ENCODE measurements at places on chromosomes 5 and 9.

DNA sequence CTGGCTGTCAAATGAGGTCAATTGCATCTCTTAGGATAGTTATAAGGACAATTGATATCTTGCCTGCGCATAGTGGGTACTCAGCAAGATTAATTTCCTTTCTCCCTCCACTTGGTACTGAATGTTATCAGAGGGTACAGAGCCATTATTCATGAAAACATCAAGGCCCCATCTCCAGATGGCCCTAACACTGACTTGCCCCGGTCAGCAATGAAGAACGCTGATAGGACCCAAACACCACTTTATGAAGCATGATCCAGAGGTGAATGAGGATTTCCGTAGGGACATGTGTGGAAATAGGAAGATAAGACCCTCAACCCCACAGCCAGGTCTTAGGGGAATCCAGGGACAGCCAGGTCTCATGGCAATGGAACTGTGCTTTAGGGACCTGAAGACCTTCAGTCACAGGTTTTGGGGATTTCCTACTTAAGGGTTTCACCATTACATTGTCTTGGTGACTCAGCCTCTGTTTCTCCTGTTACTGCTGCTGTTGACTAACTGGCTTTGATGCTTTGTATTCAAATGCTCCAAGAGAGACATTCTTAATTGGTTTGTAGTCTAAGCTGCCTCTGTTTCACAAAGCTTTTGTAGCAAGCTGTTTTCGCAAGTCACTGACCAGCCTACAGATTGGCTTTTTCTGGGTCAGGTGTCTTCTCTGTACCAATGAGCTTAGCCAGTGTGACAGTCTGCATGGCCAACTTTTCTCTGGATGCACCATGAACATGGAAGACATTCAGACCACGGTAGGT lies 35.3 kb upstream of the IQGAP2 start:
- no peak for DNase-seq

DNA sequence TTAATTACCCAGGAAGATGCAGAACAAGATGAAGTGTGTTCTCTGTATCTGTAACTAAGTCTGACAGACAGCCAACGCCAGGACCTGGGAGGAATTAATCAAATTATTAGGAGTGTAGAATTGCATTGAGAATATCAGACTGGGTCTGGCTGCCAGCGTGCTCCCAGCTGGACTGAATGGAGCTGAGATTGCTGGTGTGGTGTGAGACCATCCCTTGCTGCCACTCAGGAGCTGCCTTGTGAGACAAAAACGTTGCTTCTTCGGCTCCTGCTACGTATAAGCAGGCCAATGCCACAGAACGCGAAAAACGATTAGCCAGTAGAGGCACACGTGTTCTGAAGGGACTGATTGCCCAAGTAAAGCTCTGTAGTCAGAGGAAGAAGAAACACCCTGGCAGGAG lies 66.8 kb downstream of the AMBP start:
- DNase-seq, result no peak

DNA sequence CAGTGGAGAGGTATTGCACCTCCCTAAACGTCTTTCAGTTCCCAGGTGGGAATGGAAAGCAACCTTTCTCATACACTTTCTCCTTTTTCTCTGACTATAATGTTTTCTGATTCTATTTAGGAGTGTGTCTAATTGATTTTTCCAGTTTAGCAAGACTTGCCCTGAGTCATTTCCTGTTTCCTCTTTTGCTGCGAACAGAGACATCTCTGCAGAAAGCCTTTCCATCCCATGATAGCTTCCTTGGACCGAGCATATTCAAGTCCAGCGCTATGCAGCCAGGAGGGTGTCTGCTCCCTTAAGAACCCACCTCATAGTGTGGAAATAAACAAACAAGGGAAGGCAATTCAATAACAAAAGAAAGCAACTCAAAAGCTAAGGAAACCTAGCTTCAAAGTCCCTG lies 60.0 kb upstream of the CDH6 start:
- peak; percentile 39 for DNase-seq

GRCh38 chr9:37624073-37624472 lies 26.7 kb upstream of the FRMPD1 start:
- no peak for DNase-seq

- no peak for DNase-seq
These were observed 1.5 kb upstream of the SLC6A19 start for GRCh38 chr5:1199649-1200494.

DNA sequence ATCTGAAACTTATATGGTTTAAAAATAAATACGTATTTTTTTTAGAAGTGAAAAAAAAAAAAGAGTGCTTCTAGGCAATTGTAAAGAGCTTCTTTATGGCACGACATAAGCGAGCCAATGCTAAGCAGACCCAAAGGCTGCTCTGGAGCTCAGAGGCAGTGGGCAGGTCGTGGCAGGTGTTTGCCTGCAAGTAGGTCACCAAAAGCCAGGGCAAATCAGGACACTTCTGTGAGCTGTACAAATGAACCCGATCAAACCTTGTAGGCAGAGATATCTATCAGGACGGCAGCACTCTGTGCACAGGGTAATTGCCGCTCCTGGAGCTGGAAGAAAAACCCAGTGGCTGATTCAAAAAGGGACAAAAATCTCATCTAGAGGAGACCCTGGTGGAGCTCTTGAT lies 75.9 kb downstream of the IRX2 start:
- DNase-seq, result no peak

DNA sequence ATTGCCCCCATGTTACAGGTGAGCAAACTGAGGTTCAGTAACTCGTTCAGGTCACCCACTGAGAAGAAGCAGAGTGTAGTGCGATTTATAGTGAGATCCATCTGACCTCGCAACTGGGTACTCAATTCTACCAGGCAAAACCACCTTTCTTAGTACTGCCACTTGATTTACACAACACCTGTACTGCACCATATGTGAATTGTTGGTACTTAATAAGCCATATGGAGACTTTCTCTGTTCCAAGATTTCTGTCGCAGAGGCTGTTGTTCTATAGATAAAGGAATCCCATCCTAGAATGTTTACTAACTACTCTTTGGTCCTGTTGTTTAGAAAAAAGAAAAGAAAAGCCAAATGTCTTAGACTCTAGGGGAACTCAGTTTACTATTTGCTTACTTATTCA lies 287.5 kb downstream of the KCTD16 start:
- no peak for DNase-seq

Measured in fibroblast of skin of back (primary cell).